Substantia nigra (tissue), 51 donors: ENCODE measurements at places on chromosomes 4 and X.
A peak's percentile ranks its signal among the peaks of the same experiment; 100 is the strongest.

GRCh38 chrX:20513185-20513584 is 246.5 kb upstream of the RPS6KA3 start:
- DNase-seq = no peak

DNA sequence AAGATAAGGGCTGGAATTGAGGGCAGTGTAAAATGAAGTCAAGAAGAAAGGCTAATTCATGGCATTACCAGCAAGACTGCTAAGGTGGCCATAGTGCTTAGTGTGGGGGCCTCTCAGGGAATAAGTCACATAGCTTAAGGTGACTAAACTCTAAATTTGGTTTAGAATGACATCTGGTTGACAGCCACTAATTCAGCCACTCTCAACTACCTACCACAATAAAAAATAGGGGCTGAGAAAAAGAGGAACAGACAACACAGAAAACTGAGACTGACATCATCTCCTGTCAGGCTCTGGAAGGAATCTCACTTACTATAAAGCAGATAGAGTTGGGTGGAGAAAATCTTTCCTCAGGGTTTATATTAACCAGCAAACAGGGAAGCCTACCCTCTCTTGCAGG is 96.9 kb downstream of the CHRDL1 start:
- DNase-seq = no peak

- DNase-seq = peak; percentile 35
These were observed 7.9 kb upstream of the CFP start for GRCh38 chrX:47637546-47638195.

- DNase-seq = no peak
These were observed 146.8 kb downstream of the ENOX2 start for GRCh38 chrX:130756233-130756632.

DNA sequence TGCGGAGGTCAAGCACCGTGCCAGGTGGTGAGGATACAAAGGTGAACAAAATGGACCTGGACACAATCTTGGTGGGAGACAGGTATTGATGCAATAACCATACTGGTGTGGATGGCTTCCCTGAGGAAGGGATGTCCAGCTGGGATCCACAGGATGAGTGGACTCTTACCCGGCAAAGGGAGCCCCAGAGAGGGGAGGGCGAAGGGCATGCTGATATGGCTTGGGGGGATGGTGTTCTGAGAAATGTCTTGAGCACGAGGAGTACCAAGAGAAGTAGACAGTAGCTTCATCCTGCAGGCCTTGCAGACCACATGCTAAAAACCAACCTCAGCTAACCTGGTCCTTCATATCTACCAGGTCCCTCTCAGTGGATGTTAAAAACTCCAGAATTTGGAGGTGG is 220.8 kb downstream of the NWD2 start:
- no peak for DNase-seq

DNA sequence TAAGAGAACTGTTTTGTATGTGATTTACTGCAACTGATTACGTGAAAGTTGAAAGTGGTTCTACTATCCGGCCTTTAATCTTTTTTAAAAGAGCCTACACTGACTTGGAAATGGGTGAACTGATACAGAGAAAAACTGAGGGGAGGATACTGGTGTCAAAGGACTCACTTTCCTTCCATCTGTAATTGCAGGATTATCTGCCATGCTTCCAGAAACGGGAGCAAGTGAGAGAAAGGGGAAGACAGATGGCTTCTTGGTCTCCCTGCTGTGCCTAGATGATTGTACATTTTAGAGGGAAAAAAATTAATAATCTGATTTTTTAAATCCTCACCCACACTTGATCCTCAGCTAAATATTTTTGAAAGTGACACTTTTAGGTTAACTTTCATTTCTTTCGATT is 88.3 kb upstream of the GRID2 start:
- DNase-seq = no peak

DNA sequence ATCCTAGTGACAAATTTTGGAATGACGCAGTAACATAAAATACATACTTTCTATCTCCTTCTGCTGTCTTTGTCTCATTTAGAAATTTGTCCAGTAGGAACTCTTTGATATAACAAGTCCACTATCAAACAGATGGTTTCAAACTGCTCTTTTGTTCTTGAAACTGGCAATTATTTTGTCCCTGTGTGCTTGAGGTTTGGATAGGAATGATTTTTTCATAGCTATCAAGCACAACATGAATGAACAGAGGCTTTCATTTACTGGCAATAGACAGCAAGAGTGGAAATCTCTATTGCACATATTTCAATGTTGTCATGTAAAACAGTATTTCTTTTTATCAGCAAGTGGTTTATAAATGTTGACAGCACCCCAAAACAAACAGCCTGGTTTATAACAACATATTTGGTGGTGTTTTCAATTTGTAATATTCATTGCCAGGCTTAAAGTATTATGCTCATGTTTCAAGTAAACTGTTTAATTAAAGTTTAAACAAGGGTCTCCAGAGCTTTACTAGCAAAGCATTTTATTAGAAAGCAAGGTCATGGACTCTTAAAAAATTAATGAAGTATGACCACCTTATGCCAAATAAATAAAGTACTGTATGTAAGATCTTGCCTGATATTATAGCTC is 60.0 kb downstream of the TIGD2 start:
- DNase-seq = no peak

GRCh38 chr4:83574247-83574646 is 38.3 kb downstream of the GPAT3 start:
- no peak for DNase-seq

DNA sequence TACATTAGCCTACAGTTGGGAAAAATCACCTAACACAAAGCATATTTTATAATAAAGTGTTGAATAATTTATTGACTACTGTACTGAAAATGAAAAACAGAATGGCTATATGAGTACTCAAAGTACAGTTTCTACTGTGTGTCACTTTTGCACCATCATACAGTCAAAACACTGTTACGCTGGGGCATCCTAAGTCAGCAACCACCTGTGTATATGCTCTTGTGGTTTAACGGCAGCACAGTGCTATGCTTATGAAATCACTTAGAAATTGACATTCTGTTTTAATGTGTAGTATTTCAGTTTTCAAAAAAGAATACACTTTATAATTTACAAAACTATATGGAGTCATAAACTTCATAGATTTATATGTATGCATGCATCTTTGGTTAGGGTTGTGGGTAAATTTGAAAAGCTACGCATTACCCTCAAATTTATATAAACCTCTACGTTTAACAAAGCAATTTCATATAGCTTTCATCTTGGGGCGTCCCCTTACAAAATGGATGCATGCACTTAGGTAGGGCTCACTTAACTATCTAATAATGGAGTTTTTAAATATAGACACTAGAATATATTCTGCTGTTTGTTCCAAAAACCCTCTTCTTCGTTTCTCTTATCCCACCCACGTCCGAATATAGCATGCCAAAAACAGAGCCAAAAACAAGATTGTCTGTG is 690 bp upstream of the NEIL3 start:
- DNase-seq = no peak

GRCh38 chr4:68176500-68176899 is 46.8 kb upstream of the TMPRSS11F start:
- DNase-seq = no peak

DNA sequence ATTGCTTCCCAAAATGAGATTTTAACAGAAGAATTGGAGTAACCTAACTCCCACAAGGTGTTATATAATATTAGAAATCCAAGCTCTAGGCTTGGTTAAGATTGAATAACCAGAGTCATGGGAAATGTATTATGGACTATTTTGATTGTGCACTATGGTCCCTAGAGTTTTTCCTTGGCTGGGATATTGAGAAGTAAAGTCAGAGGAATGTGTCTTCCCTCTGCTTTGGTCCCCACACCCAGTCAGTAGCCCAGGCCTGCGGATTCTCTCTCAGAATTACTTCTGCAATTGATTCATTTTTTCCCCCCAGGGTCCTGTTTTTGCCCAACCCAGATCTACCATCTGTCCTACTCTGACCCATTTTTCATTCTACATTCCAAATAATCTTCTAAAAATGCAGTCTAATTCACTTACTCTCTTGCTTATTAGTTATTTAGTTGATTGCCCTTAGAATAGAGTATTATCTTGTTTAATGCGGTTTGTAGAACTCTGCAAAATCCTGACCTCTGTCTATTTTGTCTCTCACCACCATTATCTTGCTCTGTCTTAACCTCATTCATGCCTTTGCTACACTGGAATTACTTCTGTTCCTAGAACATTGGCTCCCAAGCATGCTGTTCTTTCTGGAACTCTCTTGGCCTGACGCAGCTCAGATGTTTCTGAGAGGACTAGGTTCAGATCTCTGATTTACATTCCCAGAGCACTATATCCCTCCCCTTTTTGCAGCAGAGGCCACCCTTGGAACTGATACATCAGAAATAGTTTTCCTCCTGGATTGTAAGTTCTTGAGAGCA is 23.6 kb downstream of the GUCY1A1 start:
- DNase-seq = no peak

- no peak for DNase-seq
These were observed 6.8 kb upstream of the SHOX start for GRCh38 chrX:623599-624315.

DNA sequence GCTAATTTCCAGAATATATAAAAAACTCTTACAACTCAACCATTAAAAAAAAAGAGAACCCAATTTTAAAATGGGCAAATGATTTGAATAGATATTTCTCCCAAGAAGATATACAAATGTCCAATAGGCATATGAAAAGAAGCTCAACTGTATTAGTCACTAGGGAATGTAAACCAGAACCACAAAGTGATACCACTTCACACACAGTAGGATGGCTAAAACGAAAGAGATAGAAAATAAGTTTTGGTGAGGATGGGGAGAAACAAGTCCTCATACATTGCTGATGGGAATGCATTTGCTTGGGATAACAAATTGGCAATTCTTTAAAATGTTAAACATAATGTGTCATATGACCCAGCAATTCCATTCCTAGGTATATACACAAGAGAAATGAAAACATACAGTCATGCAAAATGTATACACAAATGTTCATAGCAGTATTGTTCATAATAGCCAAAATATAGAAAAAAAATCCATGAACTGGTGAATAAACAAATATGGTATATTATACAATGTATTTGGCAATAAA is 5.7 kb downstream of the TCEAL3 start:
- no peak for DNase-seq

DNA sequence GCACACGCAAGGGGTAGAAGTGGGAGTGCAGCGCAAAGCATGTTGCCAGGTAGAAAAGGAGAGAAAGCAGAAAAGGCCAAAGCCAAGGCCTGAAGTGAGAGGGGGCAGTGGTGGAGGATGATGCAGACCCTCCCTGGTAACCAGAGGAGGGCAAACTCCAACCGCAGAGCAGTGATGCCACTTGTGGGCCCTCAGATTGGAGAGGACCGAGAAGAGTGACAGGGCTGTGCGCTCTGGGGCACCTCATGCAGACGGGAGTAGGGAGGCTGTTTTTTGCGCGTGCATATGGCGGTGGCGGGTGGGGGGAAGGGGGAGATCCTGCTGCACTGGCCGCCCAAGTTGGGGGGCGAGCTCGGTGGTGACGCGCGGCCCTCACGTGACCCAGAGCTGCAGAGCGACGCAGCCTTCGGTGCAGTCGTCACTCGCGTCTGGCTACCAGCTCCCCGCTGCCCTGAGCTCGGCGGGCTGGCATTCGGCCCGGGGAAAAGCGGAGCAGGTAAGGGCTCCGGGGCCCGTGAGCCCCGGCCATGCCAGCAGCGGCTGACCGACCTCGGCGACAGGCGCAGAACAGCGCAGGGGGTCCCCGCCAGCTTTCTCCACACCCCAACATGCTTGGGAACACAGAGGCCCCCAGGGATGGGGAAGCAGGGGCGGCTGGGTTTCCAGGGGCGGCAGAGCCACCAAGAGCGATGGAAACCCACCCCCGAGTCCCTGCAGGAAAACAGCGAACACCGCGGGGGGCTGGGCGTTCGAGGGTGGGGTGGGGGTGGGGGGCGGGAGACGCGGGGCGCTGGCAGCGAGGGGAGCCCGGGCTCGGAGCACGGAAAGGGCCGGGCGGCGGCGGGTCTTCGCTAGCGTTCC is at the start of gene BEX3:
Gene BEX3 (plus strand): TSS at position 421 of the 861 bp plus-strand sequence. CDS start 984 bp downstream, outside the sequence.
- peak; percentile 65 for DNase-seq

GRCh38 chrX:27815209-27815608 is 7.4 kb downstream of the MAGEB10 start:
- DNase-seq = no peak

DNA sequence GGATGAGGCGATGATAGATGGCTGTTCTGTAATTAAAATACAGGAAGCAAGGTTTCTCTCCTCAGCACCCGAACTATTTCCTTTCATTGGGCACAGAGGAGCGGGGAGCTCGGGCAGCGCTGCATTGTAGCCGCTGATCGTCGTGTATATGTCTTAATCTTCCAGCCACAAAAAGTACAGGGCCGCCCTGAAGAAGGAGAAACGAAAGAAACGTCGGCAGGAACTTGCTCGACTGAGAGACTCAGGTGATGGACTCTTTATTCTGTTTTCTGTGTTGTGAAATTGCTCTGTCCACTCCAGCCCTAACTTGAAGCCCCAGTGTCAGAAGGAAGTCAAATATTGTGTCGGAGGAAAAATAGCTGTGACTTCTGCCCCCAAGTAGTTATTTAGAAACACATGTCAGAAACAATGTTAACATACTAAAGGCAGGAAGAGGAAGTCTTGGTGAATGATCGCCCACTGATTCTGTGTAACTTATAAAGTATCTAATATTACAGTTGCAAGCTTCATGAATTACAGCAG is 546 bp downstream of the ZRSR2 start:
- DNase-seq = no peak

- no peak for DNase-seq
These were observed 50.1 kb downstream of the GPAT3 start for GRCh38 chr4:83585982-83586508.

DNA sequence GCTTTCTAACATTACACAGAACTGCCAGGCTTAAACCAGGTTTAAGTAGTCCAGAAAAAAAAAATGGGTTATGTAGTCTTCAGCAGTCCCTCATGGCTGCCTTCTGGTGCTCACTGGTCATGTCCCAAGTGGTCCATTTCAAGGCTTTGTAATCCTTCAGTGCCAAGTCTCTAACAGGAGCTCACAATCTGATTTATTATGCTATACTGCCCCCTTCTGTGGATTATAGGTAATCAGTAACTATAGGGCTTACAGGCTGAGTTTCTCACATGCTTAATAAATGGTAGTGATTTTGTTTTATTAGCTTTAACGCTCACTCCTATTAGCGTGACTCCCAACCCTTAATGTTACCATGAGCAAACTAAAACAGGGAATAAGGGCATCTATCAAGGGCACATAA is 92.5 kb upstream of the EDA2R start:
- DNase-seq = no peak

DNA sequence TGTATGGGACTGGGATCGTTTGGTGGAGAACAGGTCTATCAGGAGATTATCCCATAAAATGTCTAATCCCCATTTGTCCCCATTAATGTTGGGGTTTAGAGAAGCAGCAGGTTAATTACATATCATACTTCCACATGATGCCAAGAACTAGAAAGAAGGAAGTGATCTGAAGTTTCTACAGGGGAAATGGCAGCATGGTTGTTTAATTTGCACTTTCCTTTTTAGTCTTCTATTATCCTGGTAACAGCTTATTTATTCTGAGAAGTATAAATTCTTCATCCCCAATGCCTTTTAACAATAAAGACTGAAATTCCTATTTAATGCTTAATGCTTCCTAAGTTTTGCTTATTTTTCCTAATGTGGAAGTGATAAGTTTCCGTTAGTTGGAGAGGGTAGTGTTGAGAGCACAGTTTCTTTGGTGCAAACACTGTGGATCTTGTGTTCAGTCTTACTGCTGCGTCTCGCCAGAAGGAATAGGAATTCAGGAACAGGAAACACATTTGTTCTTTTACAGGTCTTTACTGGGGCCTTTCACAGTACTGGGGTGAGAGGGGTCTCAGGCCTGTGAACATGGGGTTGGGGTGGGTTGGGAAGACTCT is 59.5 kb upstream of the TADA2B start:
- DNase-seq = no peak

GRCh38 chr4:29571322-29571721 is 1148.8 kb upstream of the PCDH7 start:
- no peak for DNase-seq

GRCh38 chr4:186015212-186015817 is 53.6 kb upstream of the TLR3 start:
- DNase-seq = no peak
